ENCODE measurements at places on chromosomes 7 and 10.

DNA sequence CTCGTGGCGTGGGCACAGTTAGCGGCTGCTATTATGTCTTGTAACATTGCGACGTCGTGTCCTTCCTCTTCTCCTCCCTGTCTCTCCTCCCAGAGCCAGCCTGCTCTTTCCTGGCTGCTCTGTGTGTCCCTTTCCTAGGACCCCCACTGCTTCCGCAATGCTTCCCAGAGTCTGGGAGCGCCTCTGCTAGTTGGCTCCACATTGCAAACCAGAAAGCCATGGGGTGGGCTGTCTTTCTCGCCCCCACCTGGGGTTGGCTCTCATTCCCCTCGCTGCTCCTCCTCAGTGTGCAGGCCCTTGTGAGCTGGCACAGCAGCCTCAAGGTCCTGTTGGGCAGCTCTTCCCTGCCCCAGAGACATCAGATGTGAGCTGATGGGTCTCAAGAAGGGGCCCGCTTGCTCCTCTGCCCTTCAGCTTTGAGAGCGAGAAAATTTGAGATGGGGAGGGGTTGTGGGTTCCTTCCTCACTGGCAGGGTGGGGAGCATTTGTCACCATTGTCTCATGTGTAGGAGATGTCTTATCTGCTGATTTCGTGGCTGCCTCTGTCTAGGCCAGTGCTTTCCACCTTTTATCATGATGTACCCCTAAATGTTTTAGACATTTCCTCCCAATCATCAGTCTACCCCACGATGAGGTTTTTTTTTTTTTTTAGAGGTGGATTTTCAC, 3.3 kb downstream of the ADAMTS14 start:
- no peak for DNase-seq

GRCh38 chr7:32126843-32127242, 56.6 kb upstream of the PDE1C start:
- DNase-seq, result no peak

DNA sequence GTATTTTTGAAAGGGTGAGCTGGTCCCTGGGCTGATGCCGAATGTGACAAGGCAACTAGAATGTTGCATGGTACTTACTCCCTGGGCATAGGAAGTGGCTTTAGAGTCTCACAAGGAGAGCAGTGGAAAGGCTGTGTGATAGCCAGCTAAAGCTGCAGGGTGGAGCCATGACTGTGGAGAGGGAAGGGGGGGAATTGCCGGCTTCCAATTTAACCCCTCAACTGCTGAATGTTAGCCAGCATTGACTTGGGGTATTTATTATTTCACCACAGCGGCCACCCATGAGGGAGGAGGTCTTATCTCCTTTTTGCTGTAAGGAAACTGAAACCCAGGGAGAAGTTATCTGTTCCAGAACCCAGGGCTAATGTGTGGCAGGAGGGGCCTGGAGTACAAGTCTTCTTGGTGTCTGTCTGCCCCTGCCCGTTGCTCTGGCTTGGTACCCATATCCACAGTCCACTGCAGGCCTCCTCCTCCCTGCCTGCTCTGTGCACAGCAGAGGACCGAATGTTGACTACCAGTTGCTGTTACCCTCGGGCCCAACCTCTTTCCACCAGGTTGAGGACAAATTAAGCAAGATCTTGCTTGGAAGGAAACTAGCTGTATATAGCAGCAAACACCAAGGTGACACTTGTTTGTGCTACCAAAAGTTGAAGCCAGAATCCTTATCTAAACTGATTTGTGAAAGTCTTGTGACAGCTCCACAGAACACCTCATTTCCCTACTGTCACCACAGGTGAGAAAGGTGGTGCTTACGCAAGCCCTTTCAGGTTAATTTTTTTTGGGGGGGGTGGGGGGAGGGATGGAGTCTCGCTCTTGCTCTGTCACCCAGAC, 37.6 kb downstream of the WBP1L start:
- DNase-seq, result no peak

DNA sequence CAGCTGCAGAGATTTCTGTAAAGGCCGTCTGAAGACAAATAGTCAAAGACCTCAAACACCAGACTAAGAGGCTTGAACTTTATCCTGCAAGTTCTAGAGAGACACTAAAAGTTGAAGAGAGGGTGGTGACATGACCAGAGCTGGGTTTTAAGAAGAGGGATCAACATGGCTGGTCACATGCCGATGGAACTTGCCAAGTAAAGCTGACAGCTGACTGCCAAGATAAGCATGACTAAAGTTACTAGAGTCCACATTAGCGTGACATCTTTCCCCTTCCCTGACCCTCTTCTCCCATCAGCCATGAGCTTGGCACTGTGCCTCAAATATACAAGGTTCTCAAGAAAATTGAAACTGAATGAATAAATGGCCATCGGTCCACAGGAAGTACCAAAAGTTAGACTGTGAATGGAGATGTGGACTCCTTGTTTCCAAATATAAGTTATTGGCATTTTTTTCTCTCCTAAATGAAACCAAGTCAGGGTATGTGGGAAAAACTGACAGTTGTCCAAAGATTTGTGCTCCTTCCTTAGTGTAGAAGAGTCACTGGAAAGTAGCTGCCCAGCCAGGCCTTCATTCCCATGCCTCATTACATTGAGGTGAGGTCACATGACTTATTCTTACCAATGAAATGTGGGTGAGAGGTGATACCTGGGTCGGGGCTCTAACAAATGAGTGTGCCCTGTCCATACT, 24.5 kb downstream of the XPNPEP1 start:
- no peak for DNase-seq

DNA sequence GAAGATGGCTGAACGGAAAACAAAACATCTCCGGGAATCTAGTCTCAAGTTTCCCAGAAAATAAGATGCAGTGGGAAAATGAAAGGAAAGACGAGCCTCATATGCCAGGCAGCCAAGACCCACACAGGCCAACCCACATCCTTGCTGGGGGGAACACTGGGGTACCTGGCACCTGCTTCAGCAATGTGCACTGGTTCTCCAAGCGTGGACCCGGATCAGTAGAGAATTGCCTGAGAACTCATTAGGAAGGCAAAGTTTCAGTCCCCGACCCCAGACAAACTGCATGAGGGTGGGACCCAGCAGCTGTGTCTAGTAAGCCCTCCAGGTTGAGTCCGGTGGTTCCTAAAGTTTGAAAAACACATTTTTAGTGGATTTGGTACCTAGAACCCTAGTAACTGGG, 18.4 kb downstream of the FAM53B start:
- no peak for DNase-seq

DNA sequence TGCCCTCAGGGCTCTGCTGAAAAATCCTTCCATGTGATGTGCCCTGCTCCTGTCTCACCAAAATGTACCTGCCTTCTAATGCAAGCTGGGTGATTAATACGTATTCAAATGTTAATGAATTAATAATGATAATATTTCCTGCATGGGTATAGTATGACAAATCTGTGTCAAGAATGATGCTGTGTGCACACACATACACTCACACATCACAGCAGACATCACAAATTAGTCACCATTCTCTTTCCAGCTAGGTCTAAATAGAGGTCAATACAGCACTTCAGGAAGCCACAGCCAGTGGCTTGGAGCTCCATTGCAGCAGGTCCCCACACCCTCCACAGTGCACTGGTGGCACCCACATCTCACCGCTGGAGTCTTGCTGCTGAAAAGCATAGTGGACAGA, 681.2 kb upstream of the NRP1 start:
- no peak for DNase-seq

- DNase-seq, result no peak
Measured at GRCh38 chr10:78865538-78865875, 203.3 kb upstream of the ZMIZ1 start.

DNA sequence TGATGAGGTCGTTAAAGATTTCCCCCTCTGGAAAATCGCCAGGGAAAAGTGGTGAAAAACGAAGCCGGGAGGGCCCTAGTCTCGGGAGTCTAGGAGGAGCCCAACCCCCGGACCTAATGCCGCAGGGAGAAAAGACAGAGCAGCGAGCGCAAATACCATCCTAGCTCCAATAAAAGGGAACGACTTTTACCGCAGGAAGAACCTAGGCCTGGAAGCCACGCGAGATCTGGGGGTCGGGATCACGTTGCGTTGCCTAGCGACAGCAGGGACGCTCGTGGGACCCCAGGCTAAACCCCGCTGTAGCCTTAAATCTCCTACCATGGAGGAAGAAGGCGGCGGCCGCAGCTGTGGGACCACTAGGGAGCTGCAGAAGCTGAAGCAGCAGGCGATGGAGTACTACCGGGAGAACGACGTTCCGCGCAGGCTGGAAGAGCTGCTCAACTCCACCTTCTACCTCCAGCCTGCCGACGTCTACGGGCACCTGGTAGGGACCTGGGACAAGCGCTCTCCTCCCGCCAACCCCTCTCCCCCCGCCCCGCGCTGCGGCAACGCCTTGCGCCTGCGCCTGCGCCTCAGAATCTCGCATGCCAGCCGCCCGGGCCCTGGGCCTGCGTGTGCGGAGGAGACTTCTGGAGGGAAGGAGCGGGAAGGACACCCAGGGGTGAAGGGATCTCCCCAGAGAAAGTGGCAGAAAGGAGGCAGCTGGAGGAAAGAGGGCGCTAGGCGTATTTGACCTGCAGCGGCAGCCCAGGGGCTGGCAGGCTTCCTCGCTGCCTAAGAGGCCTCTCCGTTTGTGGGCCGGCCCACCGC, at the start of gene ENO4:
Gene ENO4, plus strand, starts transcription at position 252 of the 810 bp plus-strand sequence. Its CDS starts 68 bp downstream, at position 320.
- DNase-seq, result peak; percentile 13

DNA sequence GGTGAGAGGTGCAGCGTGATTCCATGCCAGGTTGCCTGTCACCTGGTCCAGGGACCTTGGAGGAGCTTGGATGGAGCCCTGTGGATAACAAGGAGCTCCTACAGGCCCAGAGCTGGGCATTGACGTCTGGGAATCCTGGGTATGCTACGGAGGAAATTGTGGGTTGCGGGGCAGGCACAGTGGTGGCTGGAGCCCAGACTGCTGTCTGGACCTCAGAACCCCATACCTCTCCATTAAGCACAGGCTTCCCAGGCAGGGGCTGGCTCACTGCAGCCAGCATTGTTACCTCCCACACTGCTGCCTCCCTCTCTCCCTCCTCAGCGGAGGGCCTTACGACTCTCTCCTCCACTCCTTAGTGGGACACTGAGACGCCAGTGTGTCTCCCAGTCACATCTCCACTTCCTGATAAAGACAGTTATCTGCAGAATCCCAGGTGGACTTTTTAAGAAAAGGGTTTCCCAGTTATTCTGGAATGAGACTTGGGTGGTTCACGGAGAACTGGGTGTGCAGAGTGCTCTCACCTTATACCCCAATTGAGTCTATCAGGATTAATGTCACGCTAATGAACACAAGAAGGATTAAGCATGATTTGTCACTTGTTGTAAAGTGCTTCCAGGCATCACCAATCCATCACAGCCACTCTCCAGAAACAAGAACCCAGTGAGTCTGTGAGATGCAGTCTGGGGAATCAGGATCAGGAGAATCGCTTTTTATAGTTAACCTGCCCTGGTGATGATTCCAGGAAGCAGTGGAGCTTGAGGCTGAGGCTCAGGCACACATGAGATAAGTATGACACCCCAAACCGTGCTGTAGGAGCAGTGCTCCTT, 309.4 kb downstream of the RPS24 start:
- DNase-seq, result no peak

DNA sequence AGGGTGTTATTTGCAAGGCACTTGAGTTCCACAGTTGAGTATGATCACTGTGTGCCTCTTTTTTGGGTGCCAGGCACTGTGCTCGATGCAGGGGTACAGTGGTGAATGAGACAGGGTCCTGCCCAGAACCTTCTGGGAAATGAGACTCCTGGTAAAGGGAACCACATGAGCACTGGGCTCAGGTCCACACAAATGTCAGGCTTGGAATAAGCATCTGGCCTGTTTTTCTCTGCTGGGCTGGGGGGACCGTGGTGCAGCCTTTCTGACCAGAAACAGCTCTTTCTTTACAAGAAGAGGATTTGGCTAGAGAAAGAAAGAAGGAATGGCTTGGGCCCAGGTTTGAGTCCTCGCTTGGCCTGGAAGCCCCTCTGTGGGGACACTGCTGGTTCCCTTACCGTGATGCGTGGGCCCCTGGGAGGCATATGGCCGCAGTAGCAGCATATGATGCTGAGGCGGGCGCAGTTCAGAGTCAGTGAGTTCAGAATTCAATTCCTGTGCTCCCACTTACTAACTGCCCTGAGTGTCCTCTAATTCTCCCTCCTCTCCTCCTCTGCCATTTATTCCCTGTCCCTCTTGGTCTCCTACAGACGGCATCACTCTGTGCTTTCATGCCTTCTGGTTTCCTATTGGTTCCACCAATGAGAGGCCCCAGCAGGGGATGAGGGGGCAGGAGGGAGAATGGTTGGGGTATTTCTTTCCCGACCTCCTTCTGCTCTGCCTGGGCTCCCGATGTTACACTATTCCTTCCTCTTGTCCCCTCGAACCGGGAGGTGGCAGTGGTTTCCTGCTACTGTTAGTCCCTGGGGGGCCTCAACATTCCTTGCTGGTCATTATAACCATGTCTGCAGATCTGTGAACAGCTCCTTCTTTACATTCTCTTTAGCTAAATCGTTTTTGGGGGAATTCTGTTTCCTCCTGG, 9.6 kb upstream of the KCP start:
- DNase-seq, result no peak

GRCh38 chr7:54541669-54542625, at the start of gene VSTM2A:
VSTM2A (plus strand) TSS chr7:54542375; CDS start chr7:54542731, 356 bp downstream.
- DNase-seq, result no peak

- DNase-seq, result no peak
Measured at GRCh38 chr7:28625432-28625831, 213.1 kb downstream of the CREB5 start.

- no peak for DNase-seq
Measured at GRCh38 chr7:71752171-71752935, 620.4 kb downstream of the GALNT17 start.

DNA sequence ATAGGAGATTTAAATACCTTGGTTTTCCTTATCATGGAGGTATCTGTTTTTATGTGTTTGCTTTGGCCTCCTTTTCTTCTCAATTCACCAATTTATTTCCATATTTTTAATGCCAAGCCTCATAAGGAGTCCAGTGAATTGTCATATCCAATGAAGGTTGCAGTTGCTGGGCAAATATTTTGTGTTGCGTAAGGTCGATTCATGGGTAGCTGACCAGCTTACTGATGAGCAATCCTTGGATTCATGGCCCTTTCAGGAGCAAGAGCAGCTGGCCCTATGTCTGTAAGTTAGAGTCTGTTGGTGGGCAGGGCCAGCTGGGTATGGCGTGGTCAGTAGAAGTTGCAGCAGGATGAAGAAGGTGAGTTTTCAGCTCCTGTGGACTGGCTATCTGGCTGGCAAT, 182.9 kb downstream of the PFKFB3 start:
- no peak for DNase-seq

DNA sequence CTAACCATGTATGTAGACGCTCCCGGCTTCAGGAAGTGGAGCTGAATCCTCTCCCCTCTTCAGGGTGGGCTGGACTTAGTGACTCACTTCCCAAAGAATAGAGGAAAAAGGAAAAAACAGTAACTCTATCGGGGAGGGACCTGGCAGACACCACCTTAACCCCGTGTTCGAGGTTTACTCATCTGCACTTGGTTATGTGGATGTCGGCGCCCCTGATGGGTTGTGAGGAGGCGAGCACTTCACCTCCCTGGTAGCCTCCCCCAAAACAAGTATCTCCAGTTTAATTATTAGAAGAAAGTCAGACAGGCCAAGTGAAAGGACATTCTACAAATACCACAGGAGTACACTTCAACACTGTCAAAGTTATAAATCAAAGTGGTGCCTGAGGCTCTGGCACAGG, 559.7 kb downstream of the TCERG1L start:
- no peak for DNase-seq

GRCh38 chr7:158050441-158050977, 537.1 kb downstream of the PTPRN2 start:
- DNase-seq, result no peak

GRCh38 chr7:72325561-72325960, 86.6 kb downstream of the CALN1 start:
- no peak for DNase-seq
